NCI-H2081 (cell line): ENCODE measurements at places on chromosomes 12 and 14.

- DNase-seq: no peak
Observed at GRCh38 chr12:131735153-131735456, 24.2 kb downstream of the SFSWAP start.

DNA sequence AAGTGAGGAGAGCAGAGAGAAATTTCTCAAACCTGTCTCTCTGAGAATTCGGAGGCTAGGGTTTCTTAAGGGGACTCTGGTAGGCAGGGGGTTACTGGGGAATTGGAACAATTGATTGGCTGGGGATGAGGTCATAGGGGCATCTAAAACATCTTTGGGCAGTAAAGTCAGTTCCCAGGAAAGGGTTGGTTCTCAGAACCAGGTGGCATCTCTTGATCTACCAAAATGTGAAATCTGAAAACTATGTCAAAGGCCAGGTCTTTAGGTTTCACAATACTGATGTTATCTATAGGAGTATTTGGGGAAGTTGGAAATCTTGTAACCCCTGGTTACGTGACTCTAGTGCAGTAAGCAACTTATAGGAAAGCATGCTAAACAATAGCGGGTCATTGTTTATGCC lies 6.9 kb downstream of the C12orf75 start:
- no peak for DNase-seq

GRCh38 chr12:124495194-124495983 lies 72.0 kb downstream of the NCOR2 start:
- no peak for DNase-seq

DNA sequence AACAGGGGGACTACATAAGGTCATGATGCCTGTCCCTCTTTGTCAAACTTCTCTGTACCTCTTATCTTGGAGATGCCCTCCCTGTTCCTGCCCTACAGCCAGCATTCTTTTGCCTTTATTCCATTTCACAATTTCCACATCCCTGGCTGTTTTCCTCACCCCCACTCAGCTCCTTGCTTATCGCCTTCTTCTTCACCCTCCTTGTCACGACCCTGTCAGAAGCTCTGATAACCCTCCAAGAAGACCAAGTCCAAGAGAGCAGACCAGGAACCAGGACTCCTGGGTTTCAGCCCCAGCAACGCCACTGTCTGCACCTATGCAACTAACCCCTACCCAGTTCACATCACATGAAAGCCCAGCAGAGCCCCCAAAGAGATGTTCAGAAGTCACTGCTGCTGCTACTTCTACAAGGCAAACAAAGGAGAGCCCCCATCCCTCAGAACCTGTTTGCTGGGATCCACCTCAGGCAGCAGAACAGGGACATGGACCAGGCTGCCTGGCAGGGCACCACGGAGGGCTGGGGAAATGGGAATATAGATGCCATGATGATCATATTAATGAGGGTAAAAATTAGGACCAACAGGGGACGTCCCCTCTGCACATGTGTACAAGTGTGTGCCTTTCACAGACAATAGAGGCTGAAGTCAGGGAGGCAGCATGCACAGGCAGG lies 92.8 kb downstream of the SINHCAF start:
- no peak for DNase-seq

DNA sequence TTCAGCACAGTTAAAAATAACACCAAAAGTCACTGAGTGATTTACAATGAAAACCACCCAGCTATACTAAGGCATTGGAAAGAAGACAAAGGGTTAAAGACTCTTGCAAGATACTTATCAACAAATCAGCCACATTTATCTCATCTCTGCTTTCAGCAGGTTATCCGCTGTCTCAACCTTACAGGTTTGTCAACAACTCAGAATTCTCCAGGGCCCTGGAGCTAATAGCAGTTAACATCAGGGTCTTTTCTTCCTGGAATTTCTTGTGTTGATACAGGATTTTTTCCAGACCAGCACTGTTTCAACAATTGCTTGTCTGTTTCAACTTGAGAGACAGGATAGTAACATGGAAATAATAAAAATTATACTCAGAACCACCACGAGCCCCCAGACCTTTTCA lies 3.5 kb downstream of the PKP2 start:
- no peak for DNase-seq

- DNase-seq: no peak
Observed at GRCh38 chr14:49853572-49854375, 1.2 kb upstream of the NEMF start.

DNA sequence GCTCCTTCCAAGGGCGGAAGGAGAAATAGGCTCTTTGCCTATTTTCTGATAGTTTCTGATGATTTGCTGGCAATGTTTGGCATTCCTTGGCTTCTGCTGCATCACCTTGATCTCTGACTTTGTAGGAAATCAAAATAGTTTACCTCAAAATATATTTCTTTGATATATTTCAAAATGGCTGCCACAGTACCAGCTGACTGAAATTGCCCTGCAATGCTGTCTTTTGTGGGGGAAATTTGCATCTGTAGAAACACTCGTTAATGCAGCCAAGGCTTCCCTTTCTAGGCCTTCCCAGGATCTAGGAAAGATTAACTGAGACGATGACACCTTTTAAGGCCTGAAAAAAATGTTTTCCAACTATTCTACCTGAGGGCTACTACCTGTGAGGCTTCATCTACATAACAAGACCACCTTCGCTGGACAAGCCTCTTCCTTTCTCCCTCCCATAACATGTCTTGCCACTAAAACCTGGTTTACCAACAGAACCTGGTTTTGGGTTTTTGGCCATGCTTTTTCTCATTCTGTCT lies 212.8 kb upstream of the SSTR1 start:
- no peak for DNase-seq

GRCh38 chr12:42809226-42809625 lies 219.7 kb upstream of the PRICKLE1 start:
- no peak for DNase-seq

DNA sequence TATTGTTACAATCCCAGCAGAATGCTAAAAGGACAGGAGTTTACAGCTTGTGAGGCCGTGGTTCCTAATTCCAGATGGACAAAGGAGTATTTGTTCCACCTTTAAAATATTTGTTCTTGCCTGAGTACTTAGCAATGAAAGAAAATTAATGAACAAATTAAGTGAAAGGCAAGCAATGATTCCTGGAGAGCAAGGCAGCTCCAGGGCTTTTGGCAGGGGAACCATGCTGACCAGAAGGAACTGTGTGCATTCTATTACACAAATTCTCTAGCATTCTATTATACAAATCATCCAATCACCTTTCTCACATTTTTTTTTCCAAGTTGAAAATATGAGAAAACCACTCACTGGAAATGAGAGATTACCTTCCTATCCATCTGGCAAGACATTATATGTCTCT lies 1.8 kb upstream of the BMAL2 start:
- DNase-seq: no peak

- DNase-seq: no peak
Observed at GRCh38 chr12:109289004-109289403, 20.1 kb downstream of the FOXN4 start.

DNA sequence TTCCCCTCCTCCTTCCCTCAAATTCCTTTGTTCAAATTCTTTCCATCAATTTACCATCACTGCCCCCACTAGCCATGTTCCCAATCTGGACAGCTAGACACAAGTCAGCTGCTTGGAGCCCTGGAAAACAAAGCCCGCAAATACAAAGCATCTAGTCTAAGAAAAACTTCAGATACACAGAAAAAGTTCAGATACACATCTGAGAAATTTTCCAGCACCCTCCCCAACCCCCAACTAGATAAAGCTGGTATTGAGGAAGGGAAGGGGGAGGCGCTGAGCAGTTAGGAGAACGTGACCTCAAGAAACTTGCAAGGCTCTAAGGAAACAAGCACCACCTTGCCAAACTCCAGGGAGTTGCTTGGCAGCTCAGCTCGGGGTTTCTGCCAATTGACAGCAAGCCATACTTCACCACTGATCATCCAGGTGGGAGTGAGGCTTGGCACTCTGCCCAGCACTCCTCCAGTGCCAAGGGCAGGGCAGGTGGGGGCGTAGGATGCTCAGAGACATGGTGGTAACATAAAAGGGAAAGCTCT lies 5.1 kb upstream of the CNIH1 start:
- DNase-seq: peak; percentile 67

- no peak for DNase-seq
Observed at GRCh38 chr12:57770734-57771133, 1.2 kb downstream of the METTL1 start.

DNA sequence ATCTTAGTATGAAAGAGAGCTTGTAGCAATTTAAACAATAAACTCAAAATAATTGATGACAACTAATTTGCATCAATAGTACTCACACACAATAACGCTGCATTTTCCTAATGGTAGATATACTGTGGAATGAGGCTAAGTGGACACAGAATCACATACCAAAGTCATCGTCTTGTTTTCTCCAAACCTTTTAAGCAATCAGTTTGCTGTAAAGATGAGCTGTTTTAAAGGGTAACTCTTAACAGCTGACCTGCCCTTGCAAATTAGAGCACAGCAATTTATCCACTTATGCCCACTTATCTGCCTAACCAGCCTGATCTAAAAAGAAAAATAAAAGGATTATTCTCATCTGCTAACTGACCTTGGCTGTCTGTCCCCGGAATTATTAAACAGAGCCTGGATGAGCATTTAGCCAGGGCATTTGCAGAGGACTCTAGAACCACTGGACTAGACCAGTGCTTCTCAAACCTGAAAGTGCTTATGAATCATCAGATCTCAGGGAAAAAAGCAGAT lies 174.3 kb upstream of the BCL2L14 start:
- no peak for DNase-seq

DNA sequence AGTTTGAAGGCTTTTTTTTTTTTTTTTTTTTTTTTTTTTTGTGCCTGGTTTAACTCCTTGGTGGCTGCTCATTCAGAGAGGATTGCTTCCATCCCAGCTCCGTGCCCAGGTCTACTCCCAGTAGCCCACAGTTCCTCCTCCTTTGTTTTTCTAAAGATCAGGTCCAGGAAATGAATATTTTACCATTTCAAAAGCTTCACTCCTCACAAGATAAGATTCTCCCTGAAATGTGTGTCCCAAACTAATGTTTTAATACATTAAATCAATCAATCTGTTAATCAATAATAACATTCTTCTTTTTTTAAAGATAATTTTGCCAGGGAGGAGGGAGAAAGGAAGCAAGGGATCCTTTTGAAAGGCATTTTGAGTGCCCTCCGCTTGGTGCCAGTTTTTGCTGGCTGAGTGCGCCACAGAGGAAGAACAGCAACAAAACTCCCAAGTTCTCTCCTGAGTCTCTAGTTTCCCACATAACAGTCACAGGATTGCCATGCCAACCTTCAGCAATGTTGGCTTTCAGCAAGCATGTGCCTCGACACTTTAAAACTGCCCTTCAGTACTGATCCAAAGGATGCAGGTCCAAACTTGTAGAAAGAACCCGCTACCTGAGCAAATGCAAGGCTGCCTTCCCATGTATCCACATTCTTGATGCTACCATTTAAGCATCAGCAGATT lies 99.2 kb downstream of the RMST start:
- no peak for DNase-seq

GRCh38 chr14:20415782-20416206 lies 2.5 kb upstream of the TEP1 start:
- peak; percentile 16 for DNase-seq

DNA sequence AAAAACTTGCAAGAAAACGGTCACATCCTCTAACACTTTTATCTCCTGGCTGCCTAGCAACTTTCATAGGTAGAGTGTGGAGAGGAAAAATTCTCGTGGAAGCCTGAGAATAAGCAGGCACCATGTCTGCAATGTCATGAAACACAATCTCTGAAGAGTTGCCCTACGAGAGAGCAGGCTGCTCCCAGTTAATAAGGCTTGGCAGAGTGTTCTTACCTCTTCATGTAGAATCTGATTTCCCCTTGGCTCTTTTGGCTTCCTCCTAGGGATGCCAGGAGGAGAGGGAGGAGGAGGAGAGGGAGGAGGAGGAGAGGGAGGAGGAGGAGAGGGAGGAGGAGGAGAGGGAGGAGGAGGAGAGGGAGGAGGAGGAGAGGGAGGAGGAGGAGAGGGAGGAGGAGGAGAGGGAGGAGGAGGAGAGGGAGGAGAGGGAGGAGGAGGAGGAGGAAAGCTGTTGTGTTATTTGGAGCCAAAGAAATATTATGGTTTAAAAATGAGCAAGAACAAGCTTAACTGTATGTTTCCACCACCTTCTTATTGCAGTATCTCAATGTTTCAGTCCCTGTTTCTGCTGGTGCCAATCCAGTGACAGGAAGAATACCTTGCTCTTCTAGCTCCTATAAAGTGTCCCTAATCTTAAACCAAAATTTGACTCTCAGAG lies 52.9 kb downstream of the EGLN3 start:
- DNase-seq: no peak

DNA sequence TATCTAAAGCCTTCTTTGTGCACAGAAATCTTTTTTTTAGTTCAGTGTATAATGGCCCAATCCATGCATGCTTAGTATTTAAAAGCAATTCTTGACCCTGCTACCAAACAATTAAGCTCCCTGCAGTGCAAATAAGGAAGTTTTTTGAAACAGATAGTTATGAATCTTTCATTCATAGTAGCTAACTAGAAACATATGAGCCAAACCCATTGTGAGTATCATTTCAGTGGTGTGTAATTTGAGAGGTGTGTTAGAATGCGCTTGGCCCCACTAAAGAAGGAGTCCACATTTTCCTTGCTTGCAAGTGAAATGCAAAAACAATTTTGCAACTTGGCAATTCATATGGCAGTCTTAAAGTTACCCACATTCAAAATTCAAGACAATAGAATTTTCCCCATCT lies 14.4 kb downstream of the EPS8 start:
- DNase-seq: peak; percentile 48

DNA sequence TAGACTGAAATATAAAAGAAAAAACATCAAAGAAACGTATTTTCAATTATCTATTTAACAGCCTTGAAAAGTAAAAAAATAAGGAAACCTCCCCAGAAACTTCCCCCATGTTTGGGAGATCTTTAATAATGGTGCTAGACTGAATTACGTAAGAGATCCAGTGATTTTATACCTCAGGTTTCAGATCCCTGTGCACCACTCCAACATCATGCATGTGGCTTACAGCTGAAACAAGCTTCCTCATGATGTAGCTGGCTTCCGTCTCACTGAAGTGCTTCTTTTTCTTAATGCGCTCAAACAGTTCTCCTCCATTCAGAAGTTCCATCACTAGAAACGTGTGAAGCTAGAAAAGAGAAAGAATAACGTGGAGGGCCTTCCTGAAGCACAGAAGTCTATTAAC lies 78.0 kb upstream of the TTC7B start:
- DNase-seq: no peak

DNA sequence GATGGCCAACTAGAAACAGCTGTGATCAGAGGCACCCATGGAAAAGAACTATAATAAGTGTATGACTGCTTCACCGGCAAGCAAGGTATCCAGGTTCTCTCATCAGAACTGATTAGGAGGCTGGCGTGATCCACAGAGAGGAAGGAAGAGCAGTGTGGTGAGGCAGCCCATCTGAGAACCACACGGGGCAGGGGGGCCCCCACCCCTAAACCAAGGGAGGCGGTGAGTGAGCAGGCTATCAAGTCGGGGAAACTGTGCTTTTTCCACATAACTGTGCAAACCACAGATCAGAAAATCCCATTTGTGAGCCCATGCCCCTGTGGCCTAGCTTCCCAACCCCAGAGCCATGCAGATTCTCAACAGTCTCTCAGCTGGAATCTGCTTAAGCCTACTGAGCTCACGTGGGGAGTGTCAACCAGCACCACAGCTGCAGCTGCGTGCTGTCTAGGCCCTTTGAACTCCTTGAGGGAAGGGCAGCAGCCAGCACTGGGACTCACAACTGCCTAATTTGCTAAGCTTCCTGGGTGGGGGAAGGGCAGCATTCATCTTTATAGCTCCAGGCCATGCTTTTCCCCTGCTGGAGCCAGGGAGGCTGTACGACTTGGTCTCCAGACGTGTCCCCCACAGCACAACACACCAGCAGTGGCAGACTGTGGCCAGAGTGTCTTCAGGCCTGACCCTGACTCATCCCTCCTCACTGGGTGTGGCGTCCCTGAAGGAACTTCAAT lies 444.4 kb upstream of the ATP2B1 start:
- DNase-seq: no peak

GRCh38 chr14:82999802-83000201 lies 1466.1 kb upstream of the SEL1L start:
- DNase-seq: no peak

GRCh38 chr12:106119301-106119700 lies 19.5 kb downstream of the NUAK1 start:
- no peak for DNase-seq
